ENCODE measurements at places on chromosomes 2 and 18. TPM values are rescaled to one million over a fixed set of nuclear protein-coding genes. Genes with fewer than 3 reads are reported as not detected.

Gene ALPG
- total RNA-seq = not detected

Gene TXNDC2
- not detected for total RNA-seq

Gene CCT7
- 502 TPM for total RNA-seq

Gene DSG2
- total RNA-seq = 16.5 TPM

Gene AGXT
- total RNA-seq = 1.6 TPM

Gene ASIC4
- total RNA-seq = 0.08 TPM

Gene CDH2
- total RNA-seq = not detected

Gene CDK15
- total RNA-seq = not detected

Gene SLC66A2
- total RNA-seq = 37.4 TPM

Gene POTEI
- total RNA-seq = 0.08 TPM

Gene WDCP
- total RNA-seq = 2.7 TPM

Gene FBXO48
- total RNA-seq = 0.05 TPM

Gene SCN3A
- total RNA-seq = not detected

GRCh38 chr2:240421381-240421780 lies 14.1 kb upstream of the GPC1 start:
- DNase-seq = no peak

DNA sequence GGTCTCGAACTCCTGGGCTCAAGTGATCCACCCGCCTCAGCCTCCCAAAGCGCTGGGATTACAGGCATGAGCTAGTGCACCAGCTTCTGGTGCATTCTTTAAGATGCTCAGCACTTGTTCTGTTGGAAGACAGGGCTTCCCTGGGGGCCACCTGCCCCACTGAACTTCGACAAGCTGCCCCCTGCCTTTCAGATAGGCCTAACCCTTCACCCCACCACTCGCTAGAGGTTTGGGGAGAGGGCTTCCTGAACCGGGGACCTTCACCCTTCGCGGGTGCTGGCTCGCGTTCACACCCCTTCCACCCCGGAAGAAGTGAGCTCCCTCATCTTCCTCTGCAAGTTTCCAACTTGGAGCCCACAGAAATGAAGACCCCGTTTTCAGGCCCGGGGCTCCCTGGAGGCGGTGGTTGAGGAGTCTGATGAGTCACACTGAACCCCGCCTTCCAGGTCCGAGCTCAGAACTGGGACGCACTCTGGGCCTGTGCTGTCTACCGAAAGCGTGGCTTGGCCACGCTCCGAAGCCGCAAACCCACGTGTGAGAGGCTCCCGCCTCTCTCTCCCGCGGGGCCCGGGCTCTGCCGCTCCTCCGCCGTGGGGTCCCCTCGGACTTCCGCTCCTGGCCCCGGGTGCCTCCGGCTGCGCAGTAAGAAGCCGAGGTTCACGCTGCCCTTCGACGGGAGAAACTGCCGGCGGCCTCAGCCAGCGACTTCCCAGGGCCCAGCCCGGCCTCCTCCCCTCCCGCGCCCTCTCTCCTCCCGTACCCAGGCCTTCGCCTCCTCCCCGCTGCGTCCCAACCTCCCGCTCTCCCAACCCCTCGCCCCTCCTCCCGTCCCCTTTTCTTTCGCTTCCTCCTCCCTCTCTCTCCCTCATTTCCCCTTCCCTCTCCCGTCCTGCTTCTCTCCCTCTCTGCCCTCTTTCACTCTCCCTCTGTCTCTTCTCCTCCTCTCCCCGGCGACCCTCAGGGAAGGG lies 47.5 kb upstream of the SP3 start:
- DNase-seq = no peak

DNA sequence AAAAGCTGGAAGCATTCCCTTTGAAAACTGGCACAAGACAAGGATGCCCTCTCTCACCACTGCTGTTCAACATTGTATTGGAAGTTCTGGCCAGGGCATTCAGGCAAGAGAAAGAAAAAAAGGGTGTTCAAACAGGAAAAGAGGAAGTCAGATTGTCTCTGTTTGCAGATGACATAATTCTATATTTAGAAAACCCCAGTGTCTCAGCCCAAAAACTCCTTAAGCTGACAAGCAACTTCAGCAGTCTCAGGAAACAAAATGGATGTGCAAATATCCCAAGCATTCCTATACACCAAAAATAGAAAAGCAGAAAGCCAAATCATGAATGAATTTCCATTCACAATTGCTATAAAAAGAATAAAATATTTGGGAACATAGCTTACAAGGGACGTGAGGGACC lies 11.1 kb downstream of the SLC8A1 start:
- no peak for DNase-seq

DNA sequence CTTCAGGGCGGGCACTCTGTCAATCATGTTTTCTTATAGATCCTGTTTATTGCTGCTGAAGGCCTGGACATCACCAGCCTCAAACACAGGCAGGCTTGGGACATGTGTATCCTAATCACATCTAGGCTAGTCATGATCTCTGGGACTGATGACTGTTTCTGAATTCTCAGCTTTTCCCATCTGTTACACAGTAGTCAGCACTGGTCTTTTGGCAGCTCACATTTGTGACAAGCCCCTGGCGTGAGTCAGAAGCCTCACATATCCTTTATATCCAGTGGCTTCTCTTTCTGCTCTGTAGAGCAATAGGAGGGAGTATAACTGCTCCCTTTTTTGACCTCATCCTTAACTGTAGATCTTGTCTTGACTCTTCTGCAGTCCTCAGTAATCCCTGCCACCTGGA lies 4.5 kb downstream of the SEMA4F start:
- DNase-seq = no peak

GRCh38 chr2:213002383-213002782 lies 149.0 kb downstream of the IKZF2 start:
- no peak for DNase-seq

GRCh38 chr2:102768892-102769291 lies 7.1 kb downstream of the TMEM182 start:
- DNase-seq = no peak

DNA sequence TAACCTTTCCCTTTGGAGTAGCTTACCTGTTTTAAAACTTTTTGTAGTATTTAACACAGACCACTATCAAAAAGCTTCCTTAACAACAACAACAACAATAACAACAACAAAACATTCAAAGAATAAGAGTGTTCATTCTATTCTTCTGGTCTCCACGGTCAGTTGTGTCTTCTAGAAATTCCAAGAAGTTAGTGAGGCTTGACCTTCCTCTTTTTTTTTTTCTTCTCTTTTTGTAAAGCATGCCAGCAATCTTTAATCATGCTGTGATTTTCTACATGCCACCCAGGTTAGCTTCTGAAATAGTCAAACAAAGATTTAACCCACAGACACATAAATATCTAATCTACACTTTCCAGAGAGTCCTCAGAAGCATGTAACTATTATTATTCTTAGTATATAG lies 28.4 kb upstream of the KLHL14 start:
- no peak for DNase-seq

- no peak for DNase-seq
Observed at GRCh38 chr2:39160982-39161381, 40.1 kb upstream of the SOS1 start.

DNA sequence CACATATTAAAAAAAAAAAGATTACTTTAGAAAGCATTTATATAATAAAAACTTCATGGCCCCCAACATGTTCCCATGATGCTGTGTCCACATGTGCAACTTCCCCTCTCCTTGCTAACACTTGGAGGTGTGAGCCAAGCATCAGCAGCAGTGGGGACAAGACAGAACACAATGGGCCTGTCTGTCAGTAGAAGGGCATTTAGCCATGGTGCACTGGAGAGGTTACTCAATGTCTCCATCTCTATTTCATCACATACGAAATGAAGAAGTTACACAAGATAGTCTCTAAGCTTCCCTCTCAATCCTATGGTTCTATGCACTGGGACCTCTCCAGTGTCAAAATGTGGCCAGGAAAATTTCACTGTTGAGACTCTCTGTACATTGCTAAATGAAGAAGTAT lies 2.5 kb downstream of the VIT start:
- no peak for DNase-seq

DNA sequence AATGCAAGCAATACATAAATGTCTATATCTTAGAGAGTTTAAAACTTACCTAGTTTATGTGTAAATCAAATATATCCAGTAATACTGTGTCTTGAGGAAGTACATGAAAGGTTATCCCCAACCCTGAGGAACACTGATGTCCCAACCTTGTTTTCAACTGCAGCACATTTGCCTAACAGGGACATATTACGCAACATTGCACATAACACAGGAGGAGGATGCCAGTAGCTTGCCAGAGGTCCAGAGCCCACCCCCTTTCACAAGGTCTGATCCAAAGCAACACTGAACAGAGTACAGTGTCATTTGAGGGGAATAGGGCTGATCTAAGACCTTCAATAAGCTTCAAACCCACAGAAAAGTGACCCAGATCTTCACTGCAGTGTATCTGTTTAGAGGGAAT lies 678.5 kb downstream of the ARHGAP15 start:
- no peak for DNase-seq

- DNase-seq = no peak
Observed at GRCh38 chr2:35510636-35511035, 844.9 kb upstream of the CRIM1 start.

GRCh38 chr18:59459369-59460071 lies 100.5 kb upstream of the LMAN1 start:
- peak; percentile 11 for DNase-seq

- no peak for DNase-seq
Observed at GRCh38 chr2:241020201-241020600, 21.8 kb downstream of the SNED1 start.

GRCh38 chr2:156779416-156780120 lies 343.4 kb downstream of the GPD2 start:
- peak; percentile 48 for DNase-seq

GRCh38 chr18:3667255-3668137 lies 217.5 kb downstream of the TGIF1 start:
- peak; percentile 55 for DNase-seq

DNA sequence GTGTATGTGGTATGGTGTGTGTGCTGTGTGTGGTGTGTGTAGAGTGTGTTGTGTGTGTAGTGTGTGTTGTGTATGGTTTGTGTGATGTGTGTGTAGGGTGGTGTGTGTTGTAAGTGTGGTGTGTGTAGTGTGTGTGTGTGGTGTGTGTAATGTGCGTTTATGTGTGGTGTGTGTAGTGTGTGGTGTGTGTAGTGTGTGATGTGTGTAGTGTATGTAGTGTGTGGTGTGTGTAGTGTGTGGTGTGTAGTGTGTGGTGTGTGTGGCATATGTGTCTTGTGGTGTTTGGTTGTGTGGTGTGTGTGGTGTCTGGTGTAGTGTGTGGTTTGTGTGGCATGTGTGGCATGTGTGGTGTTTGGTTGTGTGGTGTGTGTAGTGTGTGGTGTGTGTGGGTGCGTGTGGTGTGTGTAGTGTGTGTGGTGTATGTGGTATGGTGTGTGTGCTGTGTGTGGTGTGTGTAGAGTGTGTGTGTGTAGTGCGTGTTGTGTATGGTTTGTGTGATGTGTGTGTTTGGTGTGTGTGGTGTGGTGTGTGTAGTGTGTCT lies 4.0 kb upstream of the RTP5 start:
- DNase-seq = no peak

GRCh38 chr2:154706660-154707059 lies 8.2 kb downstream of the KCNJ3 start:
- DNase-seq = peak; percentile 23

GRCh38 chr2:61536180-61536571 lies 2.0 kb downstream of the XPO1 start:
- no peak for DNase-seq

- no peak for DNase-seq
Observed at GRCh38 chr2:127165539-127165935, 54.6 kb downstream of the CYP27C1 start.

DNA sequence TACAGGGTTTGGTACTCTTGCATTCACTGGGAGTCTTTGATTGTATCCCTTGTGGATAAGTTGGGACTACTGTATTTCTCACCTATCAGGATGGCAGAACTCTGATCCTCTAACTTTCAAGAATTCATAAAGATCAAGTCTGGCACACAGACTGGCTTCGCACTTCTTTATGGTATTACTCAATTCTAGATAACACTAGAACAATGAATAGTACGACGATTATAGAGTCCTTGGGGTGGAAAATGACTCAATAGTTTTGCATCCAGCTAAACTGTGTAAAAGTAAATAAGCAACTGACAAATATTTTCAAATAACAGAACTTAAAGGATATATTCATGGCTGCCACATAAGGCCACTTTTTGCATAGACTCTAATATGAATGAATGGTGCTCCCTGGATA lies 103.4 kb upstream of the MEX3C start:
- DNase-seq = no peak

- no peak for DNase-seq
Observed at GRCh38 chr2:172885996-172886395, 150.4 kb downstream of the RAPGEF4 start.

DNA sequence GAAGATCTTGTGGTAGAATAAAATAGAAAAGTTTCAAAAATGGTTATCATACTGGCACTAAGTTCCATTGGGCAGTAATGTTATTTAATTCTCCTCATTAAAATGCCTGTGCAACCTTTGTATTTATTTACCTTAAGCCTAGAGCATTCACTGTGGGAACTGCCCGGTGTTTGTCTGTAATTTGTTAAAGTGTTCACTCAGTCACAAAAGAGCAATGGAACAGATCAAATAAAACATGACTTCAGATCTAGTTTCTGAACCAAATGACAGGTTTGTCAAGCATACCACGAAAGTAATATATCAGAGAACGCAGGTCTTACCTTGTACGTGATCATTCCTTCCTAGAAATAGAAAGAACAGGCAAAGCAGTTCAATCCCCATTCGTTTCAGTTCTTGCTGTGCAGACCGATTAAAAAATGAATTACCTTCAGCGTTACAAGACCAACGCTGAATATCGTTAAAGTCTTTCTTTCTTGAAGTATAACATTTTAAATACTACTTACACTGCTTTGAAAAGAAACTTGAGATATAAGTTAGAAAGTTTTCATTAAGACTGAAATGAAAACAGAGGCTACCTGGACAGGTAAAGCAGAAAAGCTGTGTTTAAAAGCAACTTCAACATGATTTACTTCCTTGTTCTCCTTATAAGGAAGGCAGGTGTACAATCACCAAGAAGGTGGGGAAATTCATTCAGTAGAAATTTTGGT lies at the start of gene ITGB6:
ITGB6 (minus strand) TSS at position 590 of the 707 bp plus-strand sequence; CDS start at position 381, 209 bp downstream.
- DNase-seq = peak; percentile 87

DNA sequence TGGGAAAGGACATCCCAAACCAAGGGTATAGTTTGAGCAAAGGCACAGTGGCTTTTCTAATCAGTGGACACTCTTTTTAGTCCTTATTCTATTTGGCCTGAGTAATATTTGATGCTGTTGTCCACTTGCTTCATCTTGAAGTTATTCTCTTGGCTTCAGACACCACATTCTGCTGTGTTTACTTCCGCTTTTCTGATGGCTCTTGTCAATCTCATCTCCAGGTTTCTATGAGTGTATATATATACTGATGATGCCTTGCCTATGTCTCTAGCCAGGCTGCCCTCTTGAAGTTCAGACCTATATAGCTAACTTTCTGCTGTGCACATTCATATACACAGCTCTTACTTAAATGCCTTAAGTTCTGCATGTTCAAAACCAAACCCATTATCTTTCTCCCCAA lies 83.1 kb downstream of the EFEMP1 start:
- no peak for DNase-seq

DNA sequence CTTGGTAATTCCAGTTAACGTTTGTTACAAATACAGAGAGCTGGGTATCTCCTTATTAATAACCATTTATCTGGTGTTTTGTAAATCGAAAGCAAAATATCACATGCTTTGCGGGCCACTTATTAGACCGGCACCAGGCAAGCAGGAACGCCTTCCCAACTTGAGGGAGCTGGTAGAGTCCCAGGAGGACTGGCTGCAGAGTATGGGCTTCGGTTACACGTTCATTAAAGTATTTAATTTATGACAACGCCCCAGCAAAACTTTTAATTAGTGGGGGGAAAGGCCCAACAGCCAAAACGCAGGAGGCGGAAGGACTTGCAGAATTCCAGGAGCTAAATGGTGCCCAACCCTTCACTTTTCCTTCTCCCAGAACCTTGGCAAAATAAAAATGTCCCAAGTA lies 3.7 kb downstream of the SMAD7 start:
- peak; percentile 22 for DNase-seq

- no peak for DNase-seq
Observed at GRCh38 chr2:160934263-160934662, 226.0 kb upstream of the TANK start.

Data from HT-29 (cell line).